ENCODE measurements at places on chromosomes 7 and 10.

DNA sequence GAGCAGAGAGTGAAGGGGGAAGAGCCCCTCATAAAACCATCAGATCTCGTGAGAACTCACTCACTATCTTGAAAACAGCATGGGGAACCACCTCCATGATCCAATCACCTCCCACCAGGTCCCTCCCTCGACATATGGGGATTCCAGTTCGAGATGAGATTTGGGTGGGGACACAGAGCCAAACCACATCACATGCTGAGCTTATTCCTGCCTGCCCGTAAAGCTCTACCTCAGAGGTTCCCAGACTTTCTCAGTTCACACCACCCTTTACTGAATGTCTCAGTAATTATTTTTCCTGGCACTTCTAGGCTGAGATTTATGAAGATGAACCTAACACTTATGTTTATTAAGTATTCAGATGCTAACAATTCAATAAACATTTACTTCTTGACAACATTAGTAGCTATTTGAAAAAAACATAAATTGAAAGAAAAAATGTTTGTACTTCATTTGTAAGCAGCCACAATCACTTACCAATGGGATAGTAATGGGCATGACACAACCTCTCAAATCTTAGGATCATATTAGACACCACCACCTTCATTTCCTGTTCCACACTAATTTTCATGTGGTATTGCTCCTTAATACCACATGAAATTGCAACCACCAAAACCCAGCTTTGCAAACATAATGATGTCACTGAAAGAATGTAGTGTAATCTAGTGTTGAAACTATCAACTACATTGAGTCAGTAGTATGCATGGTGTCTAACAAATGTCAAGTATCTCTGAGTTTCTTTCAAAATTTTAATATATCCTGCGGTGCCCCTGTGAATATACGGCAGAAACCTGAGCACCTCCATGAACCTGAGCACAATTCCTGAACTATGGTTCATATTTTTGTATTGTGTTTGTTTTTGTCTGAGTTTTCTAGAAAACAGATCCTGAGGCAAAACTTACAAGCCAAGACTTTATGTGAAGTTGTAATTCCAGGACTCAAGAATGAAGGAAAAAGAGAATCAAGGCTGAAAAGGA, 4.5 kb upstream of the DGKI start:
- no peak for DNase-seq

DNA sequence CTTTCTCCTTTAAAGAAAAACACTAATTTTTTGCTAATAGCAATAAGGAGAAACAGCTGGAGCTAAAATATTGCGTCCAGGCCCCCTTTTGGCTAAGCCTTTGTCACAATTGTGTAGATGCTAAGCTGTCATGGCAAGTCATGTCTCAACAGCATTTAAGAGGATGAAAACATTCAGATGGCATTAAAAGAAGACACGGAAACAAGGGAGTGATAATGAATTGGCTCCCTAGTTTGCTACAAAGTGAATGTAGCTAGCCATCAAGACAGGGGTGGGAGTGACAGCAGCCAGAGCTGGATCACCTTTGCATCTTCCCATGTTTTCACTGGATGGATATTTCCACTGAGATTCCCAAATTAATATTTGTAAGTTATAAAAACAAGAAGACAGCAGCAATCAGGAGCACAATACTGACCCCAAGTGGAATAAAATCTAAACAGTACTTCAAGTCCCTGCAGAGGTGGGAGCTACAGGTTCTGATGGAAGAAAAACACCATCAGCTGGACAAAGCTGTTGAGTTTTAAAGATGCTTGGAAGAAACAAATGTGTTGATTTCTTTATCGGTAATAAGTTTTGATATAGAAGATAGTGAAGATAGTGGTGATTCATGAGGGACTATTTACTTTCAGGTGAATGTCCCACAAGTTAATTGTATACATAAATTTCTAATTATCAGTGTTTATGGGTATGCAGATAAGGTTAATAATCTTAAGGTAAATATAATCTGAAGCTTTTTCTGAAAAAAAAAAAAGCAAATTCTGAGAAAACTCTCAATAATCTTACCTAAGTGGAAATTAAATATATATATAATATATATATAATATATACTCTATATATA, 129.4 kb downstream of the SLC16A9 start:
- no peak for DNase-seq

GRCh38 chr7:25180946-25181345, 47.3 kb downstream of the NPVF start:
- no peak for DNase-seq

GRCh38 chr10:92699518-92700381, 10.0 kb downstream of the HHEX start:
- peak; percentile 46 for DNase-seq

- DNase-seq: peak; percentile 63
Measured at GRCh38 chr10:135601-136464, 578 bp downstream of the ZMYND11 start.

DNA sequence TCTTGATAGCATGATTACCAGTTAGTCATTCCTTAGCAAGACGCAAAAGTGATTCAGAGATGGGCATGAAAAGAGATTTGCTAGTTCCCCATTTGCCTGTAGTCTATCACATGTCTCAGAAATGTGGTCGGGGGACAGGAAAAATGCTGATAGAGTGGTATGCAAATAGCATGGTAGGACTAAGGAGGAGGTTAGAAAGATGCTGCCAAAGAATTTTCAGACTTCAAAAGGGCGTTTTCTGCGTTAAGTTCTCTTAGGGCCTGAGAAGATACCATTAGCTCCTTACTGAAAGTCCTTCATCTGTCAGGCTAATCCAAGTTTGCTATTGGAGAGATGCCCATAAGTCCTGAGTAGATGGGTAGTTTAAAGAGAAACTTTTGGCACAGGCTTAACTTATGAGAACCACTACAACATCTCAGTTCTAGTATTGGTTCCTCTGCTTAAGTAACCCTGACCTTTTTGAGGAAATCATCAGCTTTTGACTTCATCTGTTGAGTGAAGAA, 2.7 kb downstream of the CALD1 start:
- no peak for DNase-seq

DNA sequence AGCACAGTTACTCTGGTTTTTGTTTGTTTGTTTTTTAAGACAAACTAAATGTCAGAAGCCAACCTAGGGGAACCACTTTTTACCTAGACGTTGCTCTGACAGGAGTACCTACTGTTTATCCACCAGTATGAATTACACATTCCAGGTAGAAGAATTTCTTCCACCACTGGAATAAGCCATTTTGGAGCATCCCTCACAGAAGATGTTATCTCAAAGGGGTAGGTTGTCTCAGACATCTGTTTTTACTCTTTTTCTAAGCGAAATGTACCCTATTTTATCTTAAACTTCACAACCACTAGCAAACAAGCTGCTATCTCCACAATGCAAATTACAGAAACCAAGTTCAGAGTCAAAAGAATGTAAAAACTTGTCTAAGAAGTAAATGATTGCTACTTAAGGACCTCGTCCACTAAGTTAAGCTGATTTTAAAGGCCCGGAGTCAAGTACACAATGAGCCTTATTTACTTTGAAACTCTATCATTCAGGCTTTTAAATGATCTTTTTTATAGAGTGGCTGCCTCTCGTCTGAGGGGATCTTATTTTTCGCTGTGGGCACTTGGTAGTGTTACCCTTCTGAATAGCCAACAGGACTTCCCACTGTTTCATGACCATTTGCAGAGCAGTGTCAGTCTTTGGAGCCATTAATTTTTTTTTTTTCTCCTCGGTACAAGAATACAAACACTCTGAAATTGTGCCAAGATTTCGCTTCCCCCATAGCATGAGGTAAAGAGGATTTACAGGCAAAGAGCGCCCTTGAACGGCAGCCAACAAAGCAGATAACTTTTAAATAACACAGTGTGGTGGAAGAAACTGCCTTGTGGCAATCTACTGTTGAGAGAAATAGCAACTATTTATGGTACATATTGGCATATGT, 15.7 kb upstream of the ARMC3 start:
- DNase-seq: no peak

- DNase-seq: peak; percentile 16
Measured at GRCh38 chr10:95290461-95291364, at the start of gene PDLIM1. PDLIM1 (minus strand) TSS chr10:95291003; CDS start chr10:95290915, 88 bp downstream.

GRCh38 chr10:131937836-131938235, 37.0 kb downstream of the PPP2R2D start:
- no peak for DNase-seq

DNA sequence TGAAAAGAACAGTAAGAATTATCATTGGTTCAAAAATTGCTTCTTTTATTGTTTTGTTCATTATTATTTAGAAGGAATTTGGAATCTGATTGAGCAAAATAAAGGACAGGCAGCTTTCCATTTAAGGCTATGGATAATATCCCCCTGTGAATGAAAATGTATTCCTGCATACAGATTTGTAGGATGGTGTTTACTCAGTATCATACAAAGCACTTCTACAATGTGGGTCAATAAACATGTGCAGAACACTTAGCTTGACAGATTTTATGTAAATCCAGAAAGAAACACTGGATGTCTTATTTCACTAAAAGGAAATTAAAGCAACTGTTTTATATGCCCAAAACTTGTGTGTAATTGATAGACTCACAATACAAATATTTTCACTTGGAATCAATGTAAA, 189.7 kb downstream of the THSD7A start:
- DNase-seq: no peak

GRCh38 chr7:143287339-143287934, 714 bp upstream of the CASP2 start:
- no peak for DNase-seq

DNA sequence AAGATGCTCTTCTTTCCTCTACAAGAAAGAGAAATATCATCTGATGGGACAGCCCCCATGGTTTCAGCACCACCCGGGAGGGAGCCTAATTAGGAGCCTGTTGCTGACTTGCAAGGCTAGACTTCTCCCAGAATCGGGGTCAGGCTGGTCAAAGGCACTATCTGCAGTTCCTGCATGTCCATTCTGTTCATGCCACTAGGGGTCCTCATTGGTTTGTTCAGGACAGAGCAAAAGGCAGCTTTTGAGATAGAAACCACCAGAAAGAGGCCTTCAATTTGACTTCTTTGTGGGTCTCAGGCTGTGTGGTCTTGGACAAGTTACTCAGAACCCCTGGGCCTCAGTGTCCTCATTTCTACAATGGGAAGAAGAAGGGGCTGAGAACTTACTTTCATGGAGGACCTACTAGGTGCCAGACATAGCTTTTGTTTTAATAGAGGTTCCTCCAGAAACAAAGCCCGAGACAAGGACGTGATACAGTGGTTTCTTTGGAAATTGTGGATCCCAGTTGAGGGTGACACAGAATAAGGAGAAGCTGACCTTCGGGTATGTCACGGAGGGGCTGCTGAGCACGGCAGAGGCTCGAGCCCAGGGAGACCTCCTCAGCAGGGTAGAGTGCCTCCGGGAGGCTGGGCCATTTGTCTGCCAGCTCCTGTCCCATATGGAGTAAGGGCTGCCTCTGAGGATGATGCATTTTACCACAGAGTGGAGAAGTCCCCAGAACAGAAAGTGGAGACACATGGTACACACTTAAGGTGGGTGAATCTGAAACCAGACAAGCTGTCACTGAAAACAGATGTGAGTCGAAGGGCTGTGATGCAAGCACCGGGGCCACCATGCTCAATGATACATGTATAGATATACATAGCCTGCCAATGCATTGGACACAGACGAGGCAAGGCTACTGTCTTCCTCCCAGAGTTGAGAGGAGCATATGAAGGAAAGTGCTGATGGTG, 33.1 kb upstream of the NEUROD6 start:
- peak; percentile 21 for DNase-seq

DNA sequence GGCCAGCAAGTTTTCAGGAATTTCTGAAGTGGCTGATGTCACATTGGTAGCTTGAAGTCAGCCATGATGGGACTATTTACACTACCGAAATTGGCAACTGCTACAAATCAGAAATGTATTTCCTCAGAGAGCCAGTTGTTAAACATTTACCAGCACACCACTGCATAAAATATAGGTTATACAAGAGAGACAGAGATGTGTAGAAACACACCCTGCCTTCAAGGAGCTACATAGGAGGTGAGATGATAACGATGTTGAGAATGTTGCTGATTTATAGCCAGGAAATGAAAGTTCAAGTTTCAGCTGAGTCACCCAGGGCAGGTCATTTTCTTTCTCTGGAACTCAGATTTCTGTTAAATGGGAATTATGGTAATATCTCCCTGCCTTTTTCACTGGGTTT, 46.0 kb upstream of the TCF7L2 start:
- no peak for DNase-seq

- no peak for DNase-seq
Measured at GRCh38 chr10:7403620-7404019, 7.2 kb downstream of the SFMBT2 start.

DNA sequence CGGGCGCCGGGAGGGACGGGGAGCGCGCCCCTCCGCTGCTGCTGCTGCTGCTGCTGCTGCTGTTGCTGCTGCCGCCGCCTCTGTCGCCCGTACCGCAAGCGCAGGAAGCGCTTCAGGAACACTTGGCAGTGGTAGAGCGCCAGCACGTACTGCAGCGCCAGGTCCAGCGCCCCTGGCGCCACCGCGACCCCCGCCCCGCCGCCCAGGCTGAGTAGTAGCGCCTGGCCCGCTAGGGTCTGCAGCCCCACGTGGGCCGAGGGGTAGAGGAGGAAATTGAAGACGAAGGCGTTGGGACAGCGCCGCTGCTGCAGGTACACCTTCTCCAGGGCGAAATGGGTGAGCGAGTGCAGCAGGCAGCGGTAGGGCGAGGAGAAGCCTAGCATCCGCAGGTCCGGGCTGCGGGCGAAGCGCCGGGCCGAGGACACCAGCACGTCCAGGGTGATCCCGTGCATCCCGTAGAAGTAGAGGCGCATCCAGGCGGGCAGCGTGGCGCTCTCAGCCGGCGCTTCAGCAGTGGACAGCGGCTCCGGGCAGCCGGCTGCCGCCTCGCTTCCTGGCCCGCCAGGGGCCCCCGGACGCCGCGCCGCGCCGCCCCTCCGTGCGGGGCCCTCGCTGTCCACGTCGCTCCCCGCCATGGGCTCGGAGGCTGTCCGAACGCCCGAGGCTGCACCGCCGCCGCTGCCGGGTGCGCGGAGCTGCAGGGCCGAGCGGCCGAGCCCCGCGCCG, at the start of gene TMEM229A:
TMEM229A (minus strand) TSS at position 699 of the 726 bp plus-strand sequence; CDS start at position 635, 64 bp downstream.
- peak; percentile 5 for DNase-seq

DNA sequence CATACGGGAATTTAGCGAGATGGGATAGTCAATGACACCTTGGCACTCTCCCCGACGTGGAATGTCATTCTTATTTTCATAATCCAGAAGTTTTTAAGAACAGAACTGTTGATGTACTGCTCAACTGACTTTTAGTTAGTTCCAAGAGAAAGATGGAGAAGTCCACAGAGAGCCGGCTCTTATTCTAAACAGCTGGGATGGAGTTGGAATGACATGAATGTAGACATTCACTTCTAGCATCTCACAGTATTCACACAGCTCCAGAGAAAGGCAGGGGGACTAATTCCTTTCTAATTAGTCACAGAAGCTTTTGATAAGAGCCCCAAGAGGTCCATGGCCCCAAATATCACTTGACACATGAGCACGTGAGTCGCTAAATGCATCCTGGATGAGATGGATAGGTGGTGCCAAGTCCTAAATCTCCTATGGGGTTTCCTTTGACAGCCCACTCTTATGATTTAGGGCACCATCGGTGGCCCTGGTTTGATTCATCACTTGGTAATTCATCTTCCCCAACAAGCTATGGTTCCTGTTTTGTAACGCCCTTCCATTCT, 420.3 kb upstream of the AUTS2 start:
- no peak for DNase-seq

DNA sequence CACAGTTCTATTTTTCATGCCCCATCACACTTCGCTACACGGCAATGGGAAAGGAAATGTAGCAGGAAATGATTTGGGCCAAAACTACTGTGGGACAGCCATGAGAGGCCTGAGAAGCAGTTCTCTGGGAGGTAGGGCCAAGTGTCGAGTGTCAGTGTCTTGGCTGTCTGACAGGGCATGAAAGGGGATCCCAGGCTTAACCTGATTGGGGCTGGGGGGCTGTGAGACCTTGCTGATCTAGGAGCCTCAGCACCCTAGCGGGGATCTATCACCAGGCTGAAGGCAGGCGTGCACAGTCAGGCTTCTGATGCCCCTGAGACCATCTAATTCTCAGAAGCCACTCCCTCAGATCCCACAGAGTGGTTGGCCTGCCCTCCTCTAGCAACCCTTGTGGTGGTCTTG, 58.2 kb upstream of the SLC25A13 start:
- DNase-seq: no peak
